Fibroblast of skin of right biceps (primary cell): ENCODE measurements at places on chromosomes 1 and 21.
A peak's percentile ranks its signal among the peaks of the same experiment; 100 is the strongest.

GRCh38 chr1:11342621-11343032 lies 69.6 kb downstream of the UBIAD1 start:
- DNase-seq: no peak

- DNase-seq: peak; percentile 76
Observed at GRCh38 chr1:205255941-205256780, 28.4 kb downstream of the TMCC2 start.

GRCh38 chr1:154730259-154730658 lies 122.3 kb upstream of the ADAR start:
- DNase-seq: peak; percentile 84

GRCh38 chr1:219477861-219478260 lies 135.0 kb downstream of the ZC3H11B start:
- DNase-seq: no peak

GRCh38 chr1:184276416-184276815 lies 110.4 kb upstream of the C1orf21 start:
- peak; percentile 32 for DNase-seq

DNA sequence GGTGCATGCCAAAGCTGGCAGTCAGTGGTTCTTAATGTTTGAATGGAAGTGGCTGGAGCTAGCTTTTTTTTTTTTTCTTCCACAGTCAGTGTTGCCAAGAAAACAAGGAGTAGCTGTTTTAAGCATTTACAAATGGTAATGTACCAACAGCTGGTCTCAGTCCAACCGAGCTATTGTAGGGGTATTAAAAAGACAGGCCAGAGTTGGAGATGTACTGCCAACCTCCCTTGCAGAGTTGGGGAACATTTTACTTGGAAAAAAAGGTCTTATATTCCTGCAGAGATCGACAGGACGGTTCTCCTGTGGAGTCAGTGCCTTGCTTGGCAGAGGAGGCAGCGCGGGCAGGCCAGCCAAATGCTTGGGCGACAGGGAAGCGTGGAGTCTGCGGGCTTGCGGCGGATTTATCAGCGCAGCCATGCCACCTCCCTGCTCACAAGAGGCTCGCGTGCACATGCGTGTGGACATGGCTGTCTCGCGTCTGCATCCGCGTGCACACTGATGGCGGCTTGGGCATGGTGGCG lies 338.1 kb downstream of the RPS6KC1 start:
- no peak for DNase-seq

GRCh38 chr1:3460672-3461131 lies 6.2 kb downstream of the ARHGEF16 start:
- no peak for DNase-seq

DNA sequence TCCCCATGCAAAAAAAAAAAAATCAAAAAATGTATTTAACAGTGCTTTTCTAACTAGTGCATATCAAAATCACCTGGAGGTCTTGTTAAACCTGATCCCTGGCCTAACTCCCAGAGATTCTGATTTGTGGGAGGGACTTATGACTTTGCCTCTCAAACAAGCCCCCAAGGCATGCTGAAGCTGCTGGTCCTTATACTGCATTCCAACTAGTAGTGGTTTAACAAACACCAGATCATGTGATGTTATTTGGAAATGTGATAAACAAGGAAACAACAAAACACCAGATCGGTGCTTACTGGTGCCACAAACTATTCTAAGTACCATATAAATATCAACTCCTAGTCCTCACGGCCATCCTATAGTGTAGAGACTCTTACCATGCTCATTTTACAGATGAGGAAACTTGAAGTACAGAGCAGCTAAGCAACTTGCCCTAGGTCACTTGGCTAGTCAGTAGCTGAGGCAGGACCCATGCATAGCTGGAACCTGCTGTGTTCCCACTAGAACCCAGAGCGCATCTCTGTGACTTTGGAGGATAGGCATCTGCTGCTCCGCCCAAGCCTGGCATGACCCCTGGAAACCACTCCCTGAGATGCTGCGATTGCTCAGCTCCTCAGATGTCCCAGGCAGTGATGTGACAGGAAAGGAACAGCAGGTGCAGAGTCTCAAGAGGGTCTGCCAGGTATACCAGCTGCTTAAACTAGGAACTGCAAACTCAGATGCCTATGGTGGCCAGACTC lies 38.1 kb downstream of the SOX13 start:
- DNase-seq: no peak

DNA sequence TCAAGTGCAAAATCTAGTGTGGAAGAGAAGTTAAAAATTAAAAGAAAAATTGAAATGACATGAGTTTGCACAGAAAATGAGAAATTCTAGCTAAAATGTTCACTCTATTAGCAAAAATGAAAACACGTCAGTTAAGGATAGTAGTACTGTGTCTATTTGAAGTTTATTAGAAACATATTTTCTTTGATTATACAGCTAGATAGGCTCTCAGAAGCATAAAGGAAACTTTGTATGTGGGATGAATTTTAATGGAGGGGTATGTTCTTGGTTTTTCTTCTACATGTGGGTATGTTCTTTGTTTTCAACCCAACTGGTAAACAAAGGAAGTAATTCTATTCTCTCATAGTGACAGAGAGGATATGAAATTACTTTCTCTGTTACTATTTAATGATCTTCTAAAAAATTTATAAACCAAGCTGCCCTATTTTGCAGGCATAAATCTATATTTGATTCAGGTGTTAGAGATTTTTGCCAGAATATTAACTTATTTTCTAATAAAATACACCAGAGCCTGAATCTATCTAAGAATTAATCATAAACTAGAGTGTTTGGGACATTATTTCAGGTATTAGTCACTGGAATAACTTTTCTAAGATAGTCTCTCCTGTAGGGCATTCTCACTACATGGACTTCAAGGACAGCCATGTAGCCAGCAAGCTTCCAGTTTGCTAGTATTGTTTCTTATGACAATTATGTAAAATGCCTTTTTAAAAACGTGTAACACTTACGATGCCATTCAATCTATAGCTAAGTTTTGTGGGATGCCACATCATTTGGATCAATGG lies 15.8 kb downstream of the GPSM2 start:
- DNase-seq: peak; percentile 16

DNA sequence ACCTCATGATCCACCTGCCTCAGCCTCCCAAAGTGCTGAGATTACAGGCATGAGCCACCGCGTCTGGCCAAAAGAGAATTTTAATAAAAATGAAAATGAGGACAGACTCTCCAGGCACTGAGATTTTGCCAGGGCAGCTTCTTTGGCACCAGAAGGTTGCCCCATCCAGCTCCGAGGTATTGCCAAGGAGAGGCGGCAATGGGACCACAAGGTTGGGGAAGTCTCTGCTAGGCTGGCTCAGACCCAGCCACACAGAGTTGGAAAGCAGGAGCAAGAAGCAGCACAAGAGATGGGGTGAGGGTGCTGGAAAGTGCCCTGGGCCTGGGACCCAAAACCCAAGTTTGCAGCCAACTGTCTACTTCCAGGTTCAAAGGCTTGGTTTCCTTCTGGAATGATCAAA lies 200.9 kb downstream of the HHIPL2 start:
- no peak for DNase-seq

DNA sequence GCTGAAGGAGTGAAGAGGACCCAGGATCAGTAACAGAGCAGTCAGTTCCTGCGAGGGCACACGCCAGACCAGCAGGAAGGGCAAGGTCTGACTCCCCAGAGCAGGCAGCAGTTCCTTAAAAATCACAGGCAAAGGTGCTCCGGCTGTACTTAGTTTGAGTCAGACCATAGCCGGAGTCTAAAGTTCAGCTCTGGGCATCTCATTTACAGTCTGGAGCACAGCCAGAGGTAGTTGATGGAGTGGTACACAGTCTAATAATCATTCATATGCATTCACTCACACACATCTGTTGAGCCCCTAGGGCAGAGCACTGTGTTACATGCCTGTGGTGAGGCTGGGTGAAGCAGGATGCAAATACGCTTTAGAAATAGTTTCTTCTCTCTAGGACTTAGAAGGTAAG lies 7.3 kb upstream of the AMIGO1 start:
- peak; percentile 36 for DNase-seq

DNA sequence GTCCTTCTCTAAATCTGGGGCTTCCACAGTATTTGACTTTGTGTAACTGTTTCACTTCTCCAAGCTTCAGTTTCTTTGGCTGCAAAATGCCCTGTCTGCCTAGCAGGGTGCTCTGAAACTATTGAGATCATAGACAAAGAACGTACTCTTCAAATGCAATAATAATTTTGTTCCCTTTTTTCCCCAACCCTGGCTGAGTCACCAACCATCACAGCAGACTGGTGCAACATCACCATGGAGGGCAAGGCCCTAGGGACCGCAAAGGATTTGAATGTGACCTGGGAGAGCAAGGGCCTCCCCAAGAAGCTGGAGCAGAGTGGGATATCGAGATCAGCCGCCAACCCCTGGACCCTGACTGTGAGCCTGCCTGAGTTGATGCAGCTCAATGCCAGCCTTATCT lies 115.0 kb downstream of the FCRL5 start:
- no peak for DNase-seq

DNA sequence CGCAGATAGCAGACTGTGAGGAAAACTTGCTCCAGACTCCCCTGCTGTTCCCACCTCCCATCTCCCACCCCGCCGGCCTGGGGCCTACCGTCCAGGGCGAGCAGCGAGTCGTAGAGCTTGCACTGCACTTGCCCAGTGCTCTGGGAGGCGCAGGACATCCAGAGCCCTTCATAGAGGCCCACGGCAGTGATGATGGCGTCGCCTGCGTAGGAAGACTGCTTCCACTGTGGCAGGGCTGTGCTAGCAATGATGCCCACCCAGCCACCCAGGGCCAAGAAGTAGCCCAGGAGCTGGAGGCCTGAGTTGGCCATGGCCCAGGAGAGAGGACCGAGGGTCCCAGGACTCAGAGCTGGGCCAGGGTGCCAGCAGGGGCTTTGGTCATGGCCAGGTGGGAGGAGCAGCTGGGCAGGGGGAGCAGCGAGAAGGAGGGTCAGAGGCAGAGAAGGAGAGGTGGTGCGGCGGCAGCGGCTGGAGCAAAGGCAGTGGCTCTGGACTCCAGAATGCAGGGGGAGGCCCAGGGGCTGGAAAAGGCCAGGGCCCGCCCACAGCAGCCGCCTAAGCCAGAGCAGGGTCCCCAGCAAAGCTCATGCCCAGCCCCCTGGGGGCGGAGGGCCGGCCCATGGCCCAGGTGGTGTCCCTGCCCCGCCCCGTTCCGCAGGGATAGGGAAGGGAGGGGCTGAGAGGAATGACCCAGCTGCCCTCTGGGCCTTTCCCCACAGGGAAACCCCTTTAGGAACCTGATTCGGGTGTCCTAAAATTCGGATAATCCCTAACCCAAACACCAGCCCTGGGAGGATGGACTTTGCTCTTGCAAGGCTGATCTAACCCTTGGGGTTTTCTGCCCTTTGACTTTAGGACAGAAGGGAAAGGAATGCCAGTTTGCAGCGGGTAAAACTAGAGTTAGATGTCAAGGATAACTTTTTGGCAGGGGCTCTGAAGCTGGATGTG lies at the start of gene CLDN19:
Gene CLDN19 (minus strand): TSS at position 484 of the 948 bp plus-strand sequence. CDS start 173 bp downstream, at position 311.
- DNase-seq: no peak

GRCh38 chr1:25430967-25431881 lies 527 bp downstream of the MACO1 start:
- DNase-seq: no peak

- DNase-seq: no peak
Observed at GRCh38 chr1:117594261-117594990, 11.4 kb upstream of the TENT5C start.

- DNase-seq: no peak
Observed at GRCh38 chr1:45995298-45995697, 137.1 kb downstream of the PIK3R3 start.

GRCh38 chr1:167611983-167612382 lies 18.0 kb upstream of the RCSD1 start:
- DNase-seq: no peak

DNA sequence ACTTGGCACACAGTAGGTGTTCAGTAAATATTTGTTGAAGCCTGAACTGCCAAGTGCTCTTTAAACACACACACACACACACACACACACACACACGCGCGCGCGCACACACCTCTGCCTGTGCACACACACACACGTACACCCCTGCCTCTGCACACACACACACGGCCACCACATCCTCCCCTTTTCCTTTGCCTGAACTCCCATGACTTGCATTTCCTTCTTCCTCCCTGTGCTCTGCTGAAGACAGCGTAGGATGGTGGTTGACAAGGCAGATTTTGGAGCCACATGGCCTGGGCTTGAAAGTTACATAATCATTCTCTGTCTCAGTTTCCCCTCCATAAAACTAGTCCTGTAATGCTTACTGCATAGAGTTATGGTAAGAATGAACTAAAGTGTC lies 712.3 kb downstream of the PTPRU start:
- DNase-seq: no peak

GRCh38 chr1:159959451-159959850 lies 5.4 kb upstream of the SLAMF9 start:
- DNase-seq: peak; percentile 59

- no peak for DNase-seq
Observed at GRCh38 chr1:234135501-234135900, 231.0 kb downstream of the SLC35F3 start.

- DNase-seq: no peak
Observed at GRCh38 chr1:90957497-90957896, 64.3 kb downstream of the ZNF644 start.

DNA sequence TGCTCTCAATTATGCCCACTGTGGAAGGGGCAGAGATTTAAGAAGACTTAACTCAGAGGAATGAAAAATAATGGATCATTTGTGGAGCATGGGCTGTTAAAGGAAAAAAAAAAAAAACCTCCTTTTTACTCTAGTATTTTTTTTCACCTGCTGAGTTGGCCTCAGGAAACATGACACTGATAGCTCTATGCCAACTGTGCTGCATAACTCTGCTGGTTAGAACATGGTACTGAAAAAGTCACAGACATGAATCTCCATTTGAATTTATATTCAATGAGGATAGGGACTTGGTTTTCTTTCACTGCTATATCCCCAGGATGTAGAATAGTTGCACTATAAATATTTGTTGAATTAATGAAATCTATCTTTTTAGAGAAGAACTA lies 86.1 kb upstream of the KIAA0040 start:
- DNase-seq: no peak

GRCh38 chr21:35232545-35233176 lies 183.6 kb upstream of the RUNX1 start:
- no peak for DNase-seq

DNA sequence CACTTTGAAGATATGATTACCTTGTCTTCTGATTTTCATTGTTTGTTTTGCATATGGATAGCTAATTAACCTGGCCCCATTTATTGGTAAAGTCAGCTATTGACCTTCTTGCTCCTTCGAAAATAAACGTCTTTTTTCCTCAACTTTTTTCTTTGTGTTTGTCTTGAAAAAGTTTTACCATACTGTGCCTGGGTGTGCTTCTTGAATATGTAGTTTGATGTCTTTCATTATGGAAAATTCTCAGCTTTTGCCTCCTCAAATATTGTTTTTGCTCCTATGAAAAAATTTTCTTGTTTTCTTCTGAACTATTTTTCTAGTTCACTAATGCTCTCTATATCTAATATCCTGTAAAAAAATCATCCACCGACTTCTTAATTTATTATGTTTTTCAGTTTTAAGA lies 25.0 kb downstream of the LHX8 start:
- no peak for DNase-seq

DNA sequence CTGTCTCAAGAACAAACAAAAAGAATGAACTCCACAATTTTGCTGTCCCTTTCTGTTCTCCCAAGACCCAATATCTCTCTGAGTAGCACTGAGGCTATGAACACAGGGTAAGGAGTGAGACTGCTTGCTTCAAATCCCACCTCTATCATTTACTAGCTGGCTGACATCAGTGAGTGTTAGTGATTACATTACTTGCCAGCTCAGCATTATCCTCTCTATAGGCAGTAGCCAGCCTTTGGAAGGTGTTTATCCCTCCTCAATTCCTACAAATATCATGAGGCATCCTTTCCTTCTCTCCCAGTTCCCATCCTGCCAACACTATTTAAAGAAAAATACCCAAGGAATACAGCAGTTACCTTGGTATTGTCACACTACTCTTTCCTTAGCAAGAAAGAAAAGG lies 3.0 kb downstream of the PIK3C2B start:
- DNase-seq: no peak
